ENCODE measurements at places on chromosomes 1 and 21.

DNA sequence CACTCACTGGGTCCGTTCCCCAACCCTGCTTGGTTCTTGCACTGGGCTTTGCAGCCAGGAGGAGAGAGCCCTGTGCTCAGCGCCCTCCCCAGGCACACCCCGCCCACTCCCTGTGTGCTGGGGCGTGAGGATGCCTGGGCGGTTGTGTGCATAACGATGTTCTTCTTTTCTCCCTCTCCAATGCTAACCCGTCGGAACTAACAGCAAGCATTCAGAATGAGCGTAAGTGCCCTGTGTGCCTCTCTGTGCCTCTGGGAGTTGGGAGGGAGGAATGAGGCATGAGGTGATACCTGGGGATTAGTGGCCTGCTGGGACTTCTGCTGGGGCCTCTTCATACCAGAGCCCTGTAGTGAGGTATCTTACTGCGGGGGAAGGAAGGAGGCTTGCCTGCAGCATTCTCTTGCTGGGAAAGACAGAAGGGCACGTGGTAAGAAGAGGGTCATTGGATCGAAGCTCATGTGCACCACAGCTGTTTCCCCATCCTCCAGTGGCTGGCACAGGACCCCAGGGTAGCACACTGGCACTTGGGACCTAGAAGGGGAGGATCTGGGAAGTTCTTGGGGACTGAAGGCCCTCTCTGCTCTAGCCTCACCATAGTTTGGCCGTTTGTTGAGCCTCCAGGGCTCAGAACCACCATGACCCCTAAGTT is 79.8 kb downstream of the NFASC start:
- no peak for DNase-seq

GRCh38 chr1:231613419-231614349 is 12.9 kb upstream of the DISC1 start:
- no peak for DNase-seq

- DNase-seq = no peak
Observed at GRCh38 chr1:178537382-178538090, 24.6 kb downstream of the TEX35 start.

DNA sequence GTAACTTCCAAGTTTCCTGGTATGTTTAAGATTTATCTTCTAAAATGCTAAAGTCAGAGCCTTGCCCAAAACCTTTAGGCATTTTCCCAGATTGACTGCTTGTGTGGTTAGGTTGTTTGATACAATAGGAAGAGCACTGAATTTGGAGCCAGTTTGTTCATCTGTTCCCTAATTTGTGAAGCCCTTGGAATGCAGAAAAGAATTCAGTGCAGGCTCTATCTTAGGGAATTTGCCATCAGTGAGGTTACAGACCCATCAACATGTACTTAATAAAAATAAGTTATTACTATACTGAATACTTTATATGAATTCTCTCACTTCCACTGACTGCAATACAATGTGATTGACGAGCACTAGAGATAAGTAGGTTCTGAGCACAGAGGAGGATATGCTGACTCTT is 120.2 kb downstream of the PIK3R3 start:
- DNase-seq = no peak
